ENCODE measurements at places on chromosomes 1 and 21.

DNA sequence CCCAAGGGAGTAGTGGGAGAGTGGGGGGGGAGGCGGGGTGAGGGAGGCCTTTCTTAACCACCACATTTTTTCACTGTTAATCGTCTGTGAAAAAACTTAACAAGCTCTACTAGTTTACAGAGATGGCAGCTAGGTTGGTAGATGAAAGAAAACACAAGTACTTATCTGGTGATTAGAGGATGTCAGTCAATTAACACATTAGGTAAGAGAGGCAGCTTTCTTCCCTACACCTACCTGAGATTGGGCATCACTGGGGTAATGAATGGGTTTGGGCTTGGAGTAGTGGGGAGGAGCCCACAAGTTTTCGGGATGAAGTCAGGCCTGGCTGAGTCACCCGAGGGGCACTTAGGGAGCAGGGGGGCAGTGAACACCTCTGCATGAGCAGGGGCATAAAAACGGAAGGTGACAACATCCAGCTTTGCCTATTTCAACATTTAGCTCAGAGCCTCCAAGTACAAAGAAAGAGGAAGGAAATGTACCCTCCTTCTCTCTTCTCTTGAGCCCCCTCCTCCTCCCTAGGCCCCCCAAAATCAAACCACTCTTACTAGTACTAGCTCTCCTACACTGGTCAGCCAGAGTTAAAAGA, 2.5 kb downstream of the LBR start:
- peak; percentile 78 for DNase-seq

- no peak for DNase-seq
Observed at GRCh38 chr1:112406771-112407170, 10.8 kb downstream of the CTTNBP2NL start.

GRCh38 chr1:164912290-164912689, 353.3 kb downstream of the PBX1 start:
- DNase-seq: no peak

GRCh38 chr1:6003568-6004411, 11.6 kb upstream of the NPHP4 start:
- no peak for DNase-seq

- no peak for DNase-seq
Observed at GRCh38 chr21:31597683-31598082, 61.8 kb upstream of the SOD1 start.

- DNase-seq: no peak
Observed at GRCh38 chr21:35561116-35561515, 499.2 kb downstream of the SETD4 start.

DNA sequence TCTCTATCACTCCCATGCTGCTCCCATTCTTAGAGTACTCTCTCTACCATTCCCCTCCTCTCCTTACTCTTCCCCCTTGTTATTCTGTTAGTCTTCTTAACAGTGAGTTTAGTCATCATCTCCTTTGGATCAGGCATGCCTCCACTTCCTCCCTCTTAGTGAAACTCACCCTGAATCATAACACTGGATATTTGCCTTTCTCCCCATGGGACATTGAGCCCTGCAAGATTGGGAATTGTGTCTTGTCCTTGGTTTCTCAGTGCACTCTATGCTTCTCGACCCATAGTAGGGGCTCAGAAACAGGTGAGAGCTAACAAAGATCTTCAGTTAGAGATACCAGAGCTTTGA, 68.3 kb upstream of the GCLM start:
- peak; percentile 18 for DNase-seq

DNA sequence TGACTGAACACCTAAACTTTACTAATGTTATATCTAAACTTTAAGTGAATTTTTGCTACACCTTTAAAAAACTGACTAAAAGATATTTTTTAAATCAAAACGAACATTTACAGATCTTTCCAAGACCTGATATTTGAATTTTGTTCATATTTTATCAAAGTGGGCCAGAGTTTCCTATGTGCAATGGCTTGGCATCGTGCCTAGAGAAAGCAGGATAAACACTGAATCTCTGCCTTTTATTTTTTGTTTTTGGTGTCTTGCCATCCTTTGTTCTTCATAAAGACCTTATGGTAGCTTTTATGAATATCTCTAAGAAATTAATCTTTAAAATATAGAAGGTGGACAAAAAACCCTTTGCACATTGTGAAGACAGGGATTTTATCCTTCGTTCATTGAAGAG, 25.8 kb upstream of the VPS26C start:
- peak; percentile 9 for DNase-seq

DNA sequence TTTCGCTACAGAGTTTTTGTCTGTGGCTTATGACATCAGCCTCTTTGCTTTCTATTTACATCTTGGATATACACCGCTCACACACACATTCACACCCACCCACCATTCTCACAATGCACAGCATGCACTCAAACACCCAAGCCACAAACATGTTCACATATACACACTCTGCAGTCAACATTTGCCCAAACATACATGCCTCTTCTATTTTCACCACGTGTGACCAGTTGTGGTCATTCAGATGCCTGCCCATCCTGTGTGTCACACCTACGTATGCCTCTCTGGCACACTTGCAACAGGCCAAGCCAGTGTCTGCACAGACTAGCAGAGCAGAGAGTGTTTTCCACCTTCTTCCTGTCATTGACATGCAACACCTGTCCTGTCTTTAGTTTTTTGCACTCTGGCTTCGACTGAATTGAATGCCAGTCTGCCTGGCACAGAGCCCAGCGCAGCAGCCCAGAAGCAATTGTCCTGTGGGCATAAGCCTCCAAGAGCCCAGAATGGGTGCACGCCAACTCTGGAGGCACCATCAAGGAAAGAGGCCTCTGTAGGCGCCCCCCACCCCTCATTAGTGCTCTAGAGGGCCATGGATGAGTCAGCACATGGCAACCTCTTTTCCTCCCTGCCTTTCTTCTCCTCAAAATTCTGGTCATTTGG, 37.7 kb upstream of the LRRN2 start:
- DNase-seq: peak; percentile 43

DNA sequence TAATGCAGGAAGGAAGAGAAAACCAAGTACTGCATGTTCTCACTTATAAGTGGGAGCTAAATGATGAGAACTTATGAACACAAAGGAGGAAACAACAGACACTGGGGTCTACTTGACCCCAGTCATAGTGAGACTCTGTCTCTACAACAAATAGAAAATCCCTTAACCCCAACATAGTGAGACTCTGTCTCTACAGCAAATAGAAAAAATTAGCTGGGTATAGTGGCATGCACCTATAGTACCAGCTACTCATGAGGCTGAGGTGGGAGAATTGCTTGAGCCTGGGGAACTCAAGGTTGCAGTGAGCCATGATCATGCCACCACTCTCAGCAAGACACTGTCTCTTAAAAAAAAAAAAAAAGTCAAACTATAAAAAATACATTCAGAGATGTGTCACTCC, 42.7 kb downstream of the GIPC2 start:
- DNase-seq: no peak

- no peak for DNase-seq
Observed at GRCh38 chr1:37433171-37433570, 41.2 kb upstream of the ZC3H12A start.

- DNase-seq: no peak
Observed at GRCh38 chr1:21117597-21118001, 59.1 kb downstream of the EIF4G3 start.

- no peak for DNase-seq
Observed at GRCh38 chr1:84653130-84653677, 37.1 kb downstream of the SSX2IP start.

DNA sequence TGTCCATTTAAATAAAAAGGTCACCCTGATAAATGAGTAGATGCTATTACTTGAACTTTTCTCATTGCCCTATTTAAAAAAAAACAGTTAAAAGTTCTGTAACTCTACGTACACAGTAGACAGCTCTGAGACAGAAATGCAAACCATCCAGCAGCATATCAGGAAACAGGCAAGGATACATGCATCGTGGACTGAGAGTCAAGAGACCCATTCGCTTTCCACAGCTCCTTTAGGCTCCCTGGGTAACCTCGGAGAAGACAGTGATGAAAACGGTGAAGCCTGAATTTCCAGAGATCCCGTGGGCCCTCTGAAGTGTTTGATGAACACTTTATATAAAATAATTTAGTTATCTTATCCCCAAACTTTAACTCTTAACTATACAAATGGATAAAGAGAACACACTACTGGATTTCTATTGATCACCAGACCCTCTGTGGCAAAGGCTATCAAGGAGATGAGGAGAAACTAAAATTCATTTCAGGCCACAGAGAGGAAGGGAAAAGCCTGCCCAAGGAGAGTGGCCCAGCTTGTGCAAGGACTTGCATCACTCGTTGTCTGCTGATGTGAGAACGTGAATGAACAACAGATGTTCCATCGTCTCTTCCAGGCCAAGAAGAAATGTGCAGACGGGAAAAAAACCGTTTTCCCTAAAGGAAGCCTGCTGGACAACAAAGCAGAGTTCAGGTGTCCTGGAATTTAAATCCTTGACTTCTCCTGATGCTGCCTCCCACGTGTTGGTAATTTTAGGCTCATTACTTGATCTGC, 131.0 kb downstream of the TGFBR3 start:
- DNase-seq: no peak

DNA sequence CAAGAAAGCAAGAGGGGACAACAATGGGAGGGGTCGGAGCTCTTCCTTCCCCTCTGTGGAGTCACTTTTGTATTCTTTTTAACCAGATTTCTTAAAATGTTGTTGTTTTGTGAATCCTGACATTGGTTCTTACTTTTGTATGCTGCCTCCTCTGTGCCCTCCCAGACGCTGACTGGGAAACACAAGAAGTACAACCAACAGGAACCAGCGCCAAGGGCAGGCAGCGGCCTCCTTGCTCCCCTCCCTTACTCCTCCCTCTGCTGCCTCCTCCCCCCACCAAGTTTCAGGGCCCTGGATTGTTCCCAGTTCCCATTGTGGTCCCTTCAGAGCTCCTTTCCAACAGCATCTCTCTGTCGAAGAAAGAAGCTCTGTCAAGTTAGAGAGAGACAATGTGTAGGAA, 111.1 kb downstream of the BRINP2 start:
- no peak for DNase-seq

- no peak for DNase-seq
Observed at GRCh38 chr1:77238462-77238861, 19.2 kb upstream of the PIGK start.

GRCh38 chr1:197838836-197839235, 63.6 kb upstream of the DENND1B start:
- peak; percentile 85 for DNase-seq

DNA sequence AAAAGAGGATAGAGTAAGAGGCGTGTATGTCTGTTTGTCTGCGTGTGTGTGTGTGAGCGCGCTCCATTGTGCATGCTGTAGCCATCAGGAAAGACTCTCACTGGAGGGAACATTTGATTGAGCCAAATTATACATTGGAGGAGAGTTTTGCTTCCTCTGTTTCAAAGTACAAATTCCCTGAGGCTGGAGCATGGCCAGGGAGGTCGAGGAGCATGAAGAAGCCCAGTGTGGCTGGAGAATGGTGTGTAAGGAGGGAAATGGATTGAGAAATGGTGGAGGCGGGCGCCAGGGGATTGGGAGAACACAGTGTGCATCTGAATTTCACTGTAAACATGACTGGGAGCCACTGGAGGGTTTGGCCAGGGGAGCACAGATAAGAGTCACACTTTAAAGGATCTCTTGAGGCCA, 22.1 kb upstream of the EFNA1 start:
- peak; percentile 26 for DNase-seq

- DNase-seq: no peak
Observed at GRCh38 chr1:168045311-168045710, 91.4 kb downstream of the GPR161 start.

- DNase-seq: no peak
Observed at GRCh38 chr1:109267743-109268300, 15.1 kb downstream of the PSRC1 start.

GRCh38 chr1:47871799-47872353, 125.3 kb downstream of the TRABD2B start:
- peak; percentile 58 for DNase-seq

GRCh38 chr1:116909512-116910378, at the start of gene PTGFRN:
PTGFRN (plus strand) TSS chr1:116909916; CDS start chr1:116910204, 288 bp downstream.
- DNase-seq: peak; percentile 74

DNA sequence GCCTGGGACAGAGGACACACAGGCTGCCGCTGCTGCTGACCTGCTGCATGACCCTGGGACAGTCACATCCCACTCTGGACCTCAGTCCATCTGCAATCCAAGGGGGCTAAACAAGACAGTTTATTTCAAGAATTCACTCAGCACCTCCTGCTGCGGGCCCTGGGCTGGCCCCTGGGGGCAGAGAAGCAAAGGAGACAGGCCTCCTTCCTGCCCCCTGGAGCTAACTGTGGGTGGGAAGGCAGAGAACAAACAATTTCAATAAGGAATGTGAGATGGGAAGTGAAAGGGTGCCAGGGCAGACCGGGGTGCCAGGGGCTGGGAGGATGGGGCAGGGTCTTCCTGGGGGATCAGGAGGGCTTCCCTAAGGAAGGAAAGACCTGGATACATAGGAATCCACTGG, 60.0 kb downstream of the TAS1R2 start:
- DNase-seq: no peak

- DNase-seq: no peak
Observed at GRCh38 chr1:46489169-46489637, 433 bp upstream of the DMBX1 start.

GRCh38 chr1:19165501-19165900, 44.6 kb downstream of the UBR4 start:
- no peak for DNase-seq

DNA sequence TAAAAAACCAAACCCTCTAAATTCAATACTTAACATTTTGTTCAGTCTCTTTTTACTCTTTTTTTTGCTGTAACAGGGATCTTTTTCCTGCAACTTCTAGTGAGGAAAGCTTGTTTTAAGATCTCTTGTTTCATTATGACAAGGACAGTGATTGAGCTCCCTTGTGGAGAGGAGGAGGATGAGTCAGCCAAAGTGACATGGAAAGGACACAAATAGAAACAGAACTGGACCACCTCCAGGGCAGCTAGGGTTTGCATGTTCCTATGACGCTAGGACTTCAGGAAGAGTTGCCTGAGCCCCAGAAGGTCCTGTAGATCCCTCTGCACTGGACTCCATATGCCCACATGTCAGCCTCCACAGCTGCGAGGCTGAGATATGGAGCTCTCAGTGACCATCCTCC, 212.6 kb upstream of the FAM78B start:
- peak; percentile 25 for DNase-seq

All from MCF 10A (cell line).